ENCODE measurements at places on chromosomes 5 and 9.

GRCh38 chr9:20835377-20836286 lies 151.6 kb downstream of the FOCAD start:
- DNase-seq, result no peak

DNA sequence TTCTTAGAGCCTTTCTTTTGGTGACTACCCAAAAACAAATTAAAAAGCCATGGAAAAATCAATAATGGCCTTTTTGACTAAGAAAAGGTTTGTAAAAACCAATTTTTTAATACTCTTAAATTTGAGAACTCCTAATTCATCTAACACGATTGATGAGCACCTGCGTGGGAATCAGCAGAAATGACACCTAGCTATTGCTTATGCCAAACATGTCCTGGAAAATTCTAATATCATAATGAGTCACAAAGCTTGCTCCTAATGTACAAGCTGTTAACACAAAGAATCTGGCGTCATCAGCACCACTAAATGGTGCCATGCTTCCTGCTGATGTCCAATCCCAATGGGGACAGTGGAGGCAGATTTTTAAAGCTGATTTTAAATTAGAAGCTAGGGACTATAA lies 146.2 kb upstream of the LRRTM2 start:
- no peak for DNase-seq

DNA sequence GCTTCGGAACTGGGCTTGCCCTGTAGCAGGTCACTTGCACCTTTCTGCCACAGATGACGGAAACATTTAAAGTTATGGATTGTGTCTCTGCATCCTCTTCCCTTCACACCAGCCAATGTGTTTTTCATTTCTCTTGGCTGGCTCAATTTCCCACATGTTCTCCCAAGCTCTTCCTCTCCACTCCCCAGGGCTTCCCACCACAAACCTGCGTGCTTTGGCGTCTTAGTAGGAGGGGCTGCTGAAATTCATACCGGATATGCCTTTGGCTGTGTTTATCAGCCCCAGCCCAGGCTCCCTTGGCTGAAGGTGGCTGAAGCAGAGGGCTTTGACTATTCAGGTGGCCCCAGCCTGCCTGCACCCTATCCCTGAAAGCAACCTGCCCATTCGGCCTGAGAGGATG lies 32.1 kb downstream of the ADRB2 start:
- no peak for DNase-seq

GRCh38 chr9:20481437-20481836 lies 140.9 kb downstream of the MLLT3 start:
- DNase-seq, result no peak

- no peak for DNase-seq
These were observed 9.1 kb downstream of the SWI5 start for GRCh38 chr9:128285033-128285784.

DNA sequence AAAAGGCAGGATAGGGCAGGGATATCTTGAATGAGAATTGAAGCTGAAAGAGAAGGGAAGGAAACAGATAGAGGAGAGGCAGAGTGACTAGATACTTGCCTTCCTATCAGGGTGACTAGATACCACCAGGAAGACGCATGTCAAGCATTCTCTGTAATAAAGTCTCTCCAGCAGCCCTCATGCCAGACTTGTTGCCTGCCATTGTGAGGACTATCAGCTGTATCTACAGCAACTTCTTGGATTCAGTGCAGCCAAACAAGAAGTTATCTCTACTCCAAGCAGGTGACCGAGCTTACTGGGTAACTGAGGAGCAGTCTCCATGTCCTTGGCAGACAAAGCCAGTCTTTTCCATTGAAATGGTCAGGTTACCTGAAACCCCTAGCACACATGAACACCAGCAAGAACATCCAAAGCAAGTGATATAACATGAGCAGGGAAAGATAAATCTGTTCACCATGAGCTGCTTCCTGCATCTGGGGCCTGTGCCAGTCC lies 9.3 kb downstream of the SH3RF2 start:
- no peak for DNase-seq

- DNase-seq, result peak; percentile 73
These were observed 456.6 kb downstream of the RAB3C start for GRCh38 chr5:59039296-59040023.

DNA sequence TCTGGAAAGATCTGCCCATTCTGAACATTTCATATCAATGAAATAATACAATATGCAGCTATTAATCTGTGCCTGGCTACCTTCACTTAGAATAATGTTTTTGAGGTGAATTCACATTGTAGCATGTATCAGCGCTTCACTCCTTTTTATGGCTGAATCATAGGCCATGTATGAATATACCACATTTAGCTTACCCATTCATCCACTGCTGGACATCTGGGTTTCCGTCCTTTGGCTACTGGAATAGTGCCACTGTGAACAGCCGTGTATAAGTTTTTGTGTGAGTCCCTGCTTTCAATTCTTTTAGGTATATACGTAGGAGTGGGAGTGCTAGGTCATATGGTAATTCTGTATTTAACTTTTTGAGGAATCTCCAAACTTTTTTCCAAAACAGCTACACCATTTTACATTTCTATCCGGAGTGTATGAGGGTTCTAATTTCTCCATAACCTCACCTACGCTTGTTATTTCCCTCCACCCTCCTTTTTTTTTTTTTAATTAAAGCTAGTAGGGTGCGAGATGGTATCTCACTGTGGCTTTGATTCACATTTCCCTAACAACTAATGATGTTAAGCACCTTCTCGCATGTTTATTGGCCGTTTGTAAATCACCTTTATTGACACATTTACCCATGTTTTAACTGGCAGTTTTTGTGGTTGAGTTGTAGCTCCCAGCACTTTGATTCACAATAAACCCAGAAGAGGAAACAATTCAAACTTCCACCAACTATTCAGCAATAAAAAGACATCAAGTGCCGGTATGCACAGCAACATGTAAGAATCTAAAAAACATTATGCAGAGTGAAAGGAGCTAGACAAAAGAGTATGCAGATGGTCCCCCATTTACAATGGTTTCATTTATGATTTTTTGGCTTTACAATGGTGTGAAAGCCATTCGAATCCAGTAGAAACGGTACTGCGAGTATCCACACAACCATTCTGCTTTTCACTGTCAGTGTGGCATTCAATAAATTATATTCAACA lies 8.1 kb downstream of the SEMA4D start:
- no peak for DNase-seq

GRCh38 chr9:90637626-90638025 lies 5.0 kb downstream of the DIRAS2 start:
- DNase-seq, result no peak

DNA sequence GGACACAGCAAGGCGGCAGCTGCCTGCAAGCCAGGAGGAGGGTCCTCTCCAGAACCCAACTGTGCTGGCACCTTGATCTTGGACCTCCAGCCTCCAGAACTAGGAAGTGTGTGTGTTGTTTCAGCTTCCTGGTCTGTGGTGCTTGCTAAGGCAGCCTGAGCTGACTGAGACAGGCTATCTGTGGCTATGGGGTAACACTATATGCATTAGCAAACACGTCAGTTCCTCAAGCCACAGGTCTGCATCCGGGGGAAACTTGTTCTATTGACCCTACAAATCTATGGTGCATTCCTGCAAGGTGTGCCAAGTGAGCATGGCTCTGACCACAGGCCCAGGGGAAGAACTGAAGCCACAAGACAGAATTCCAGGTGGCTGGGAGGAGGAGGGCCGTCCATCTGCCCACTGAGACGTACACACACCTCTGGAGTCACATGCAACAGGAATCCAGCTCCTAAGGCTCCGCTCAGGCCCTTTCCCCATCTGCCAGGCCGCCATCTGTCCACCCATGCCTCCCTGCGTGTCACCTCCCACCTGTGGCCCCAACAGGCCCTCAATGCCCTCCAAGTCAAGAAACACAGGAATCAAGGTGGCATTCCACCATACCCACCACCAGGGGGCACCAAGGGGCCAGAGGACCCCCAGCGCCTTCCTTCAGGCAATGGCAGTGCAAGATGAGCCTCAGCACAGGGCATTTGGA lies 174.9 kb downstream of the ROR2 start:
- DNase-seq, result peak; percentile 37

DNA sequence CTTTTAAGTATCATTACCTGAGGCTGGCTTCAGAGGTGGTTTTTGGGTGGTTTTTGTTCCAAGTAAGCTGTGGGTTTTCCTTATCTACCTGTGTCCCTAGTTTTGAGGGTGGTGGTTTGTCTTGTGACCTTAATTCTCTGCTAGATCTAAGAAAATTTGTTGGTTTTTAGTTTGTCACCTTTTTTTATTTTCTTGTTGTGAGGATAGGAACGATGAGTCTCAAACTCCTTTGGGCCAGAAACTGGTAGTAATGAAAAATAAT lies 73.3 kb downstream of the KCNN2 start:
- DNase-seq, result no peak

GRCh38 chr9:138014563-138014945 lies 137.0 kb downstream of the CACNA1B start:
- no peak for DNase-seq

DNA sequence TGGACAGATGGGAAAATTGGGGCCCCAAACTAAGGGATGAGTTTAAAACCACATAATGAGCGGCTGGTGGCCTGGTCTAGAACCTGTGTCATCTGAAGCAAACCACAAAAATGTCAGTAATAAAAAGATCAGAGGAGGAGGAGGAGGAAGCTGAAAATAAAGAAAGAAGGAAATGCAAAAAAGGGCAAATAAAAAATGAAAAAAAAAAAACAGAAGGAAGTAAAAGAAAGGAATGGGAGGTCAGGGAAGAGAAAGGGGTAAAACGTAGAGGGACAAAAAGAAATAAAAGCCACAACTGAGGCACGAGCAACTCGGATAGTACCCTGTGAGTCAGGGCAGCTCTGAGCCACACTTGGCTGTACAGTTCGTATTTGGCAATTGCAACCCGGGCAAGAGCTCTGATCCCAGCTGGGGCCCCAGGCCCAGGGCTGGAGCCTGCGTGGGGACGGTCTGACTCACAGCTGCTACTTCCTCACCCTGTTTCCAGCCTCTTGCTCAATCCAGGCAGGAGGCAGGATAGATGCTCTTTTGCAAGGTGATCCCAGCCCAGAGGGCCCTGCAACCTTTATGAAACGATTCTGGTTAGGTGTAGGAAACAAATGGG lies 137.9 kb upstream of the TRIM32 start:
- DNase-seq, result no peak

DNA sequence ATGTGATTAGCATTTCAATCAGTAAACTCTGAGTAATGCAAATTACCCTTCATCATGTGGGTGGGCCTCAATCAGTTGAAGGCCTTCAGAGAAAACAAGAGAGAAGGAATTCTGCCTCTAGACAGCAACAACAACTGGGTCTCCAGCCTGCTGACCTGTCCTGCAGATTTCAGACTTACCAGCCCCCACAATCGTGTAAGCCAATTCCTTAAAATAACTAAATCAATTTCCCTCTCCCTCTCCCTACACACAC lies 41.7 kb upstream of the FBXW11 start:
- no peak for DNase-seq

- DNase-seq, result no peak
These were observed 673.5 kb downstream of the ACTL7B start for GRCh38 chr9:108182270-108182669.

- DNase-seq, result no peak
These were observed 20.0 kb downstream of the ITGA1 start for GRCh38 chr5:52807723-52808122.

GRCh38 chr5:124373883-124374282 lies 372.6 kb downstream of the ZNF608 start:
- DNase-seq, result no peak

DNA sequence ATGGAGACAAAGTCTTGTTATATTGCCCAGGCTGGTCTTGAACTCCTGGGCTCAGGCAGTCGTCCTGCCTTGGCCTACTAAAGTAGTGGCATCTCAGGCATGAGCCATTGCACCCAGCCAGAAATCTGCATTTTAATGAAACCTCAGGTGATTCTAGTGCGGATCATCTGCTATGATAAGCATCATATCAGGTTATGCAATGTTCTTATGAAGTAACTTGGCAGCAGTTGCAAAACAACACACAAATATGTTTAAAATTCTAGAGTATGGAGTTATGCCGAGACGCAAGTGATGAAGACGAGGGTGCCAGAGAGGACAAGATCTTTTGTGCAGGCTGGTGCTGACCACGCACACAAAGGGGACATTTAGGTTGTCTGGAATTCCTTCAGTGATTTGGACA lies 153.2 kb upstream of the MEF2C start:
- DNase-seq, result no peak

DNA sequence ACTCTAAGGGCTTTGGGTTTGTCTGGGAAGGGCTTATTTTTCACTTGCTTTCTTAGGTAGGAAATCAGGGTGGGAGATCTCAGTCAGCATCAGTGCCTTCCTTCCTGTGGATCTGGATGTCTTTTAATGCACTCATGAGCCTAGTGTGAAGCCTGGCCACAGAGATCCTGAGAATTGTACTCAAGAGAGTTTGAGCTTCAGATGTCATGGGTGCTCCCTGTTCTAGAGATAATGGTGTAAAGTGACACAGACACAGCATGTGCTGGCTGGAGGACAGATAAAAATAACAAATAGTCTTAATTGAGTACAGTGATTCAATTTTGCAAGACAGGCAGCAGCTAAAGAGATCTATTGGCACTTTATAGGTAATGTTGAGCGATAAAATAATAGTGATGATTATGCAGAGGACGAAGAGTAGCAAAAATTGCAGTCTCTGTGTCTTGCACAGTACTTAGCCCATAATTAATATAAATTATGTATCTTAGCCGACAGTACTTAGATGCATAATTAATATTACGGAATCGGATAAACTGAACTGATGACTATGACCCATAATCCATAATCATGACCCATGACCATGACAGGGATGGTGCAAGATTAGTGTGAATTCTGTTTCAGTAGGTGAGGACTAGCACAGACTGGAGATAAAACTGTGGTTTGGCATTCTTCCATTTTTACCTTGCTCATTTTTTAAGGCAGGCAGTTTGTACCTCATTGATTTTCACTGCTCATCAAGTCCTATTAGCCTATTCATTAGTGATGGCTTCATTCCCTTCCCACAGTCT lies 408.7 kb upstream of the PIK3R1 start:
- no peak for DNase-seq

DNA sequence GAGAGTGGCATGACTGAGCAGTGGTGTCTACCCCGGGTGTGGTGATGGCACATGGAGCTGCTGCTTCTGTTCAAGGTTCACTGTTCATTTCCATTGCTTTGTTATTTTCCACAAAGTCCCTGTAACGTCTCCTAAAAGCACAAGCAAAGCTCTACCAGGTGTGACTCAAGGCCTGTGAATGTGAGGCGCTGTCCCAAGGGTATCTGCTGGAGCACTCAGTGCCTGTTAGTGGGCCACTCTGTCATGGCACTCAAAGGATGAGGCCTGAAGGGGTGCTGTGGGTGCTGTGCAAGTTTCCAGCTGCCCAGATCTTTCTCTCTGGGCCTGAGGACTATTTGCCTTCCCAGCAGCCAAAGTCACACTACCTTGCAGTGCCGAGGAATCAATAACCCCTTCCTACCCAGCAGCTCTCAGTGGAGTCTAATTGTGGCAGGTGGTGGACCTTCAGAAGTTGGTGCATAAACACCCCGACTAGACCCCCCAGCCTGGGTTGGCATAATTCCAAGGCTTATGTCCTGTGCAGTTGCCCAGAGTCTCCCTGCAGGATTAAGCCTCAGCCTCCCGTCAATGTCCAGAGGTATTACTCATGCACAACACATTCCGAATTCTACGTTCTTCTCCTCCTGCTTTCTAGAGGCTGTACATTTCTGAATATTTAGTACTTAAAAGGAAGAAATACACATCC lies 17.4 kb upstream of the PTCH1 start:
- DNase-seq, result no peak

- no peak for DNase-seq
These were observed 212.5 kb downstream of the TMC1 start for GRCh38 chr9:72733895-72734294.

GRCh38 chr9:71781391-71781790 lies 13.1 kb upstream of the CEMIP2 start:
- DNase-seq, result no peak

All from stimulated activated CD4-positive, alpha-beta T cell treated with anti-CD3 and anti-CD28 coated beads, Interleukin-15, amount 100 ng/mL, for 1 hour (primary cell).